ENCODE measurements at places on chromosomes 4 and X. TPM values are rescaled to one million over a fixed set of nuclear protein-coding genes. Genes with fewer than 3 reads are reported as not detected.

RHOXF2B gene
- polyA plus RNA-seq: not detected

F8A2 gene
- not detected for polyA plus RNA-seq

ADH1A gene
- polyA plus RNA-seq: not detected

DNA sequence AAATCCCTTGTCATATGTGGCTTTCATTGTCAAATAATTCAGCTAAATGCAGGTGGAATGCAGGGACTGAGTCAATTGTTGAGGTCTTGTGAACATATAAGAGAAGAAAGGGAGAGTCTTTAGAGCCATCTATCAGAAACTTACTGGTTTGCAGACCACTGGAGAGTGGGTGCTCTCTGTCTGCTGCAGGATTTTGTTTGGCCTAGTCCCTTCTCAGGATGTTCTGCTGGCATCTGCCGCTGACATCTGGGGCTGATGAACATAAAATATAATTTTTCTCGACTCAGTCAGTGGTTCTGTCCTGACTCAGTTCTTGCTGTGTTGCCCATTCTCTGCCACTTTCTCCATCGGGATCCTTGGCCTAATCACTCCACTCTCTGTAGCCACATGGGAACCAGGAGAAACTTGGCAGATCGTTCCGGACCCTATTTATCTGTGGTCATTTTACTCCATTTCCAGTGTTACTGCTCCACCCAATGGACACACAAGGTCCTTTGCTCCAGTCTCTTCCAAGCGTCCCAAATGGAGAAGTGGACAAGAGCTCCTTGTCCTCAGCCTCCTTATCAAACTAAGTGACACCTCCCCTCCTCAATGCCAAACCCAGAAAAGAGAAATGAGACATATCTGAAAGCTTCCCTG is 436.2 kb downstream of the FAT4 start:
- no peak for DNase-seq

DNA sequence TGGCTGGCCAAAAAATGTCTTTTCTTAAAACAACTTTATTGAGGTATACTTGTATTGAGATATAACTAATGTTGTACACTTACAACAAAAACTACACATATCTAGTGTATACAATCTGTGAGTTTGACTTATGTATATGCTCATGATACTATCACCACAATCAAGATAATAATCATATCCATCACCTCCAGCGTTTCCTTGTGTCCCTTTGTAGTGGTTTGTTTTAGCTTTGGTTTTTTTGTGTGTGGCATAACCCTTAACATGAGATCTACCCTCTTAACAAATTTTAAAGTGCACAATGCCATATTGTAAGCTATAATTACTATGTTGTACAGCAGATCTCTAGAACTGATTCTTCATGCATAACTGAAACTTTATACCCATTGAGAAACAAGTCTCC is 13.4 kb upstream of the PCSK1N start:
- no peak for DNase-seq

DNA sequence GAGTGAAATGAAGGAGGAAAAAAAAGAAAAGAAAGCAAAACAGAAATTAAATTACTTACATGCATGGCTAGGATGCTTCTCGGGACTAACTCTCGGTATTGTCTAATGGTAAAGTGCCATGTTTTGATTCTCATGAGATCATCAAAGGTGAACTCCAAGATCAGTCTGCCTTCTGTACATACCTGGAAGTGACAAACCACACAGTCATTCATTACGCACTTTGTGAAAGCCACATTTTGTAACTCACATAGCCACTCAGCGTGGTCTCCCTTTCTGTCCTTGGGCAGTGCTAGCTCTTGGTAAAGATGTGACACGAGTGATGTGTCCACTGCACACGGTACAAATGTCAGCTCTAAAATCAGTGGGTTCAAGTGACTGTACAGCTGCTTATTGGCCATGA is 309.8 kb downstream of the LDB2 start:
- DNase-seq: no peak

GRCh38 chr4:22474636-22475310 is 41.1 kb downstream of the ADGRA3 start:
- DNase-seq: no peak
